MG63 (cell line): ENCODE measurements at places on chromosomes 2 and 18.
A peak's percentile ranks its signal among the peaks of the same experiment; 100 is the strongest.

DNA sequence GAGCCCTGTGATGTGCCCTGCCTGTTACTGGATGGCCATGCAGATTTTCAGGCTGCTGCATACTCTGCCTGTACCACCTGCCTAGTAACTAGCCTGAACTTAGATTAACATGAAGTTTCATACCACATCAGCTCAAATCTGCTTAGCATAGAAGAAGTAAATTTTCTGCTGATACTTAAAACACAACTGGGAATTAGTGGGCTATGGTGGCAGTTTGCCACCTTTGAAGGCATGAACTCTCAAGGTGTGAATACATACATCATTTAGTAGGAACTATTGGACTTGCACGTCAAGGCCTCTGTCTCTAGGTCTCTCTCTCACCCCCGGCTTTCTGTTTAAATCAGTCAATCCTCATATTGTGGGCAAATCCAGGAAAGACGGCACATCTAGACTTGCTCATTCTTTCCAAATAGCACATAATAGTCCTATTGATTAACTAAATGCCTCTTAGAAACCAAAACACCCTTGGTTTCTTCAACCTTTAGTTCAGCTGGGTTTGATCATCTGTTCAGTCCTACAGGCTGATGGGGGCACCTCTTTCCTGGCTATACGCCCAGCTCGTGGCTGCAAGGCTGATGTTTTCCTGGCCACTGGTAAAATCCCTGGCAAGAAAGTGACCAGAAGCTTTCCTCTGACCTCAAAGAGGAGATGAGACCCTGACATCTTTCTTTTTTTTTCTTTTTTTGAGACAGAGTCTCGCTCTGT is 58.4 kb downstream of the ALPK2 start:
- DNase-seq, result peak; percentile 60

DNA sequence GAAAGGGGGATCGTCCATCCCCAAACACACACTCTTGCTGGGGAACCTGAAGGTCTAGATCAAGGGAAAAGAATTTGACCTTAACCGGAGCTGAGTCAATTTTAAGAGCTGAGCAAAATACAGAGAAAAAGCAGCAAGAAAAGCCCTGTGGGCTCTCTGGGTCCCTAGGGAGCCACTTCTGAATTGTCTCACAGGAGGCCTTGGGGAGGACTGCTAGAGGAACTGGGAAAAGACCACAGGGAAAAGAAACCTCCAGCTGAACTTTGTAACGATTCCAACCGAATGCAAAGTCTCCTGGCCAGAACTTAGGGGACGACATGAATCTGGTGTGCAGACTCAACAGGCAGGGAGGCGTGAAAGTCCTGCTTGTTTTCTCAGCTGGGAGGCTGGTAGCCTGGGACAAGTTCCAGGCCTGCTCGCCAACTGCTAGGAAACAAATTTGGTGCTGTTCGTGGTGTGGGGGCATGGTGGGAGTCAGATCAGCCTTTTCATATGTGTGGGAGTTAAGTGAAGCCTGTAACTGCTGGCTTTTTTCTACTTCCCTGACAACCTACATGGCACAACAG is 644.6 kb upstream of the CNTNAP5 start:
- peak; percentile 10 for DNase-seq

GRCh38 chr2:132757676-132758075 is 87.7 kb upstream of the LYPD1 start:
- no peak for DNase-seq

DNA sequence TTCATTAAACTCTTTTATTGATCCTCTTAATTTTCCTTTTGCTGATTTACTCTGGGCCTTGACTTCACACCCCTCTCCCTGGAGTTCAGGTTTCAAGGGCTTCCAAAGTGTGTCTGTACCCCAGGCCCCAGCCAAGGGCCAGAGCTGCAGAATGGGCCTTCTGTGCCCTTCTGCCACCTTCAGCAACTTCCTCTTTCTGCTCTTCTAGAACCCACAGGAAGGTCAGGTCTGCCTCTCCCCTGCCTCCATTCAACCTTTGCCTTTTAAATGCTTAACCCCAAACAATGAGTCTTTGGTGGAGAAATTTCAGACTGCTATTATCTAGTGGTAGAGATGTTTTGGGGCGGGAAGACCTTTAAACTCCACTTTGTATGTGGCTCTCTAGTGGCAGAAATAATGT is 63.1 kb downstream of the TSN start:
- no peak for DNase-seq
